Testis (tissue), 5 donors: ENCODE measurements at places on chromosomes 1 and 21.

DNA sequence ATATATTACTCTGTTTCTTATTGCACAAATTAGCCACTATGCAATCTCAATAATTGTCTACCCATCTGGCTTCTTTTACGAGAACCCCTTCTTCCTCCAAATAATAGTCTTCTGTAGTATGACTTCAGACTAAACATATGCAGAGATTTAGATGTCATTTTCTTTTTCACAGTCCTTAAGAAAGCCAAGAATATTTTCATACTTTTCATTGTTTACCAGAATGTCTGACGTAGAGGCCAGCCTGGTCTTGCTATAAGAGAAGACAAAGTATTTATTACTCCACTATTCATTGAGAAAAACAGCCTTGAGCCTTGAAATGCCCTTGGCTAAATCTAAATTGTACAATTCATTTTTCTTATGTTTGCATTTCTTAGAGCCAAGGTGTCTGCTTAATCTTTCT is 714.9 kb upstream of the CXADR start:
- H3K4me3 ChIP-seq = no peak overlapping the region
- no peak overlapping the region for H3K27ac ChIP-seq
- H3K27me3 ChIP-seq = no peaks in the 10 kb centered on the region
- H3K4me1 ChIP-seq = no peaks in the 10 kb centered on the region

GRCh38 chr1:38788341-38789336 is 70.9 kb downstream of the RRAGC start:
- no peak overlapping the region for H3K27ac ChIP-seq
- no peak overlapping the region for H3K4me3 ChIP-seq
- DNase-seq = no peak
- no peaks in the 10 kb centered on the region for H3K27me3 ChIP-seq

DNA sequence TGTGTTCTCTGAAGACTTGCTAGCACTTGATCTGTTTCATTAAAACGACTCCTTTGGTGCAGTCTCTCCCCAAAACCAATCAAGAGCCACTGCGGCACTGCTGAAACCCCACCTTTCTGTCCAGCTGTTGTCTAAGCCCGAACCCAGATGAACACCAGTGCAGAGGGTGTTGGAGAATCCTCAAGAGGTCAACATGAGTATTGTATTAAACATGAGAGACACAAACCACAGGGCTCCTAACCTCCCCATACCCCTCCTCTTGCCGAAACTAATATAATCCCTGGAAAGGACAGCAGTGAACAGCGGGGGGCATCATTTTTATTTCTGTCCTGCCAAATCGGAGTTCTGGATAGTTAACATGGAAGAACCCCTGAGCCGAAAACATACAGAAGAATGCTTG is 333.9 kb downstream of the CAMTA1 start:
- H3K4me1 ChIP-seq = no peaks in the 10 kb centered on the region
- no peaks in the 10 kb centered on the region for H3K27me3 ChIP-seq
- no peak for DNase-seq
- H3K27ac ChIP-seq = no peak overlapping the region

DNA sequence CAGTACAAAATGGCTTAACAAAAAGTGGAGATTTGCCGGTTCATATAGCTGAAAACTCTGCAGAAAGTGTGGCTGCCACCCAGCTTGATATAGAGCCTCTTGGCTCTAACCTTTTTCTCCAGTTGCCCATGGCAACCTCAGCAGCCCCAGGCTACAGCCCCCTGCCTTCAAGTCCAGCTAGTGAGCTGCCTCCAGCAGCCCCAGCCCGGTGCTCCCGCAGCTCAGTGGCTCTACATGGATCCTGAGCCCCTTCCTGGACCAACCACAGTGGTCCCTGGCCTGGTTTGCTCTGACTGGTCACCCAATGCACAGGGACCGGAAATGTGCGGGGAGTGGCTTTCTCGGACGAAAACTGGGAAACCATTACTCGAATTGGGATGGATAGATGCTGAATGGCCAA is 13.3 kb upstream of the ATF3 start:
- no peaks in the 10 kb centered on the region for H3K36me3 ChIP-seq
- H3K27me3 ChIP-seq = no peaks in the 10 kb centered on the region
- H3K4me1 ChIP-seq = peaks cover 5% of the 10 kb centered on the region
- H3K27ac ChIP-seq = no peak overlapping the region
- DNase-seq = no peak

DNA sequence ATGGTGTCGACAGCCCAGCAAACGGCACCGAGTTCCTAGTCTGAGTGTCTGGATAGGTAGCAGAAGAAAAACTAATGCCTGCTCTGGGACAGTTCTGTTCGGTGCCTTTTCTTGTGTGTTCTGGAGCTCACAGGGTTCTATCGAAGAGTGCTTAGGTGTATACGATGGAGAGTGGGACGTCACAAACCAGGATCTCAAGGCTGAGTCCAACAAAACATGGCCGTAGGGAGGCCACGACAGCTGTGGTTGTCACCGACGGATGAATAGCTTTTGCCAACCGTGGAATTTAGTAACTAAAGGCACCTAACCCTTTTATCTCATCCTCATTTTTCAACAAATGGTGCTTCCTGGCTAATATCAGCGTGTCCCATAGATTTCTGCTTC is 635 bp upstream of the SYNJ1 start:
- no peak for DNase-seq
- no peaks in the 10 kb centered on the region for H3K4me1 ChIP-seq
- no peaks in the 10 kb centered on the region for H3K36me3 ChIP-seq

- H3K4me1 ChIP-seq = no peaks in the 10 kb centered on the region
- no peak overlapping the region for H3K4me3 ChIP-seq
- DNase-seq = no peak
- H3K27me3 ChIP-seq = no peaks in the 10 kb centered on the region
- no peaks in the 10 kb centered on the region for H3K36me3 ChIP-seq
- H3K27ac ChIP-seq = no peak overlapping the region
Observed at GRCh38 chr1:15075817-15076216, 77.7 kb upstream of the TMEM51 start.

DNA sequence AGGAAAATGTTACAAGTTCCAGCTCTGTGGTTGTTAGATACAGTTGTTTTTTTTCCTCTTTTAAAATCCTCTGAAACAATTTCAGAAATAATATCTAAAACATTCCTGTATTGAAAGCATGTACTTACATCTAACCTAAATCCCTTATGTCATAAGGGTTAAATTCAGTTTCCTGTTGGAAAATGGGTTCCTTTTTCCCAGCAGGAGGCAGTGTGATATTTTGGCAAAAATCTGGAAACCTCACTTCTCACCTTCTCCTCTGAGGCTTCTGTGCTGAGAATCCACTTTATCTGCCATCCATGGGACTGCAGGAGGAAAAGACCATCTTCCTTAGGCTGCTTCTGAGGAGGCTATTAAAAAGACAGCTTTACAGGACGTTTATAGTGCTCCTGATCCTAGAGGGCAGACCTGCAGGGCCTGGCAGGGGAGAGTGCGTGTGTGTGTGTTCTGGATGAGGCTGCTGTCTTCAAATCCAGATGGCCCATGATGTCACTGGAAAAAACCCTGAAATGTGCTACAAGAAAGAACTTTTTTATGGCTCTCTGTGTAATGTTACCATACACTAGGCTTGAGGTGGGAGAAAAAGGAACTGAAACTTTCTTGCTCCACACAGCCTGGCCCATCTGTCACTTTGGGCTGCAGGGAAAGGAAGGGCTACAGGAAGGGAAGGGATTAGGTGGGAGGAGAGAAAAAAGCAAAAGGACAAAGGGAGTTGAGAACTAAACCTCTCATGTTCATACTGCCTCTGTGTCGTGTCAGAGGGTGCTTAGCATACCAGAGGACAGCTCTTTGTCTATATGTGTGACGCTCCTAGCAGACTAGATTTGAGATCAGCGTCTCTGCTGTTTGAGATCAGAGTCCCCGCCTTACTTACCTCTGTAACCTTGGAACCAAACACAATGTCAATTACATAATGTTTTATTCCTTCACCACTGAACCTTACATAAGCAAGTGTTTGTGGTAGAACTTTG is 379.2 kb upstream of the SPAG17 start:
- DNase-seq = no peak
- no peaks in the 10 kb centered on the region for H3K27me3 ChIP-seq
- H3K27ac ChIP-seq = no peak overlapping the region
- H3K4me1 ChIP-seq = no peaks in the 10 kb centered on the region
- no peaks in the 10 kb centered on the region for H3K36me3 ChIP-seq
